A172 (cell line): ENCODE measurements at places on chromosomes 16 and 17.
A peak's percentile ranks its signal among the peaks of the same experiment; 100 is the strongest.

DNA sequence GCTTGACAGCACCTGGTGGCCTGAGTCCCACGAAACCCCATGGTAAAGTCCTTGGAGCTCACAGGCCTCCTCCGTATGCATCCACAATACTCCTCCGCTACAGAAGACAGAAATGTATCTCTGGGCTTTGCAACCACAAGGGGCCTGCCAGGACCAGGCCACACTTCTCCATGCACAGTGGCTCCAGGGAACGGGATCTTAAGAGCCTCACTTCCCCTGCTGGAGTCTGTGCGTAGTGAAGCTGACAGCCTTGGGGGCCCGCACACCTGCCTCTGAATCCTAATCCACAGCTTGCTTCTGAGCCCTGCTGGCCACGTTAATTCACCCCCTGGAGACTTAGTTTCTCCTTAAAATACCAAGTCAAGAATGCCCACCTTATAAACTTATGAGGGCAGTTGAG, 125.7 kb downstream of the COPRS start:
- DNase-seq, result no peak

- DNase-seq, result no peak
Measured at GRCh38 chr16:79327836-79328235, 272.7 kb downstream of the MAF start.

DNA sequence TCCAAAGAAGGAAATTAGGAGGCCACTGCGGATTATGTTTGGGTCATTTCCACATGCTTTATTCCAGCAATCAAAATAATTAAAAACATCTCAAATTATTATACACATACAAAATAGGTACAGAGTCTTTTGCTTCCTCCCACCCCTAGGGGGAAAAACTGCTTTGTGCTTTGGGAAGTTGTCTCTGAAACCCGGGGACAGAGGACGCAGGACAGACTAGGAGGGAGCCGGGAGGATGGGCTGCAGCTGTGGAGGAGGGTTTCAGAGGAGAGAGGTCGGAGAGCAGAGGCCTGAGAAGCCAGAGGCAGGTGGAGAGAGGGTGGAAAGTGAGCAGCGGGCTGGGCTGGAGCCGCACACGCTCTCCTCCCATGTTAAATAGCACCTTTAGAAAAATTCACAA, 17.4 kb downstream of the COL1A1 start:
- DNase-seq, result no peak

GRCh38 chr16:66942981-66943380, 7.7 kb downstream of the CES2 start:
- DNase-seq, result no peak

GRCh38 chr17:34201767-34202166, 53.3 kb upstream of the CCL2 start:
- no peak for DNase-seq

GRCh38 chr17:38745545-38745944, 2.6 kb downstream of the PCGF2 start:
- no peak for DNase-seq

GRCh38 chr16:29926711-29927052, 656 bp upstream of the KCTD13 start:
- DNase-seq, result peak; percentile 48

DNA sequence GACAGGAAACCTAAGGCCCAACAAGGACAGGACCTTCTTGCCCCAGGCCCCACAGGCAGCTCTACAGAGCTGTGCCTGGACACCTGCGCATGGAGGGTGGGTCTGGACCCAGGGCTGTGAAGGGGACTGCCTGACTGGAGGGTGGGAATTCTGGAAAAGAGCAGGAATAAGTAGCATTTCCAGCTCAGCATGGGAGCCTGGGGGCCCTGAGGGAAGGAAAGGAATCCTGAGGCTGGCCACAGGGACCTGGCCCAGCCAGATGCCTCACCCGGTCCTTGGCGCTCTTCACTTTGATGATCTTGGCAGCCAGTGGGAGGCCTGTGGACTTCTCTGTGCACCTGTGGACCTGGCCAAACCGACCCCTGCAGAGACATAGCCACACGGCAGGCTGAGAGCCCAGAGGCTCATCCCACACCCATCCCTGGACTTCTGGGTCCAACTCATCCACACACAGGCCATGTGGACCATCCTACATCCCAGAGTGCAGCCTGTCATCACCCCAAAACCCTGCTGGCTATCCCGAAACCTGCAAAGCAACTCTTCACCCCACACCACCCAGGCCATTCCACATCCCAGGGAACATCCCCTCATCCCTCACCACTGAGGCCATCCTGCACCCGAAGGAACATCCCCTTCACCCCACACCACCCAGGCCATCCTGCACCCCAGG, 18.7 kb downstream of the MYLK3 start:
- no peak for DNase-seq

DNA sequence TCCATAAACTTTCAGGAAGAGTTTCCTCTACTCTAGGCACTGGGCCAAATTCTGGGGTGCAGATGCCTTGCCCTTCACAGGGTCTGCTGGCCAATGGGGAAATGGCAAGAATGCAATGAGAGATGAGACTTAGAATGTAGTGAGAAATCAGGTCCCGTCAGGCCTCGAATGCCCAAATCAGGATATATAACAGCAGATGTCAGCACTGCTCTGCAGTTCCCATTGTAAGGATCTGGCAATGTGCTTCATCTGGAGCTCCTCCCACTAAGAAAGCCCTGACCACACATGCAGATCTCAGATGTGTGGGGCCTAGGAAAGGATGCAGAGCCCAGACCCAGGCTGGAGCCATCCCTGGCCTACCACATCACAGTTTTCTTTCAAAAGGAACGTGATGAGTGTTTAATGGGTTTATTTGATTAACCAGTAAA, 13.9 kb upstream of the LPCAT2 start:
- peak; percentile 79 for DNase-seq

DNA sequence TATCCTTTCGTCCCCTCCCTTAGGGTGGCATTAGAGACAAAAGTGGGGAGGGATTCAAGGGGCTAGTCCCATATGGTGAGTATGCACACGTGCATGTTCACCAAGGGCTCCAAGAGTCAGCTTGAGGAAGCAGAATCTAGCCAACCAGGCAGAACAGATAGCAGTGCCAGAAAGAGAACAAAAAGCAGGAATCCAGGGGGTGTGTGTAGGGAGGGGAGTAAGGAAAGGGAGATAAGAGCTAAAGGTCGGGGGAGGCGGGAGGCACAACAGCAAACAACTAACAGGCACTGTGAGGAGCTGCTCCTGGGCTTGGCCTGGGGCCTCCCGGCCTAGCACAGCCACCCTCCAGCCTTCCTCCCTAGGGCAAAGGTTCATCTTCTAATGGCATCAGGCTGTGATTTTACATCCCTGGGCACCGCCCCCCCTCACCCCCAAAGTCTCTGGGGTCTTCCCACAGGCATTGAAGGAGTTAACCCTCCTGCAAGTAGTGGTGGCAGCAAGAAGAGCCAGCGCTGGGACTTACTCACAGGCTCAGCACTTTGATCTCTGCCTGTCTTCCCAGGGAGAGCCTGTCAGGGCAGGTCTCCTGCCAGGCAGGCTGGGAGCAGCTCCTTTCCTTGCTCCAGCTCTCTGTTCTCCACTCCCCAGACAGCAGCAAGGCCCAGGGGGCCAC, 12.4 kb upstream of the SUPT4H1 start:
- DNase-seq, result no peak

GRCh38 chr17:77881545-77881944, 77.0 kb upstream of the TNRC6C start:
- DNase-seq, result peak; percentile 85

- peak; percentile 35 for DNase-seq
Measured at GRCh38 chr16:31382485-31383161, 10.5 kb upstream of the ITGAD start.
